Activated naive CD8-positive, alpha-beta T cell treated with anti-CD3 and anti-CD28 coated beads, Interleukin-2, amount 10 ng/mL, durations not matched to agents 7 days and 5 days (primary cell): ENCODE measurements at places on chromosomes 11 and 22. TPM values are rescaled to one million over a fixed set of nuclear protein-coding genes. Genes with fewer than 3 reads are reported as not detected.
A peak's percentile ranks its signal among the peaks of the same experiment; 100 is the strongest.

DNA sequence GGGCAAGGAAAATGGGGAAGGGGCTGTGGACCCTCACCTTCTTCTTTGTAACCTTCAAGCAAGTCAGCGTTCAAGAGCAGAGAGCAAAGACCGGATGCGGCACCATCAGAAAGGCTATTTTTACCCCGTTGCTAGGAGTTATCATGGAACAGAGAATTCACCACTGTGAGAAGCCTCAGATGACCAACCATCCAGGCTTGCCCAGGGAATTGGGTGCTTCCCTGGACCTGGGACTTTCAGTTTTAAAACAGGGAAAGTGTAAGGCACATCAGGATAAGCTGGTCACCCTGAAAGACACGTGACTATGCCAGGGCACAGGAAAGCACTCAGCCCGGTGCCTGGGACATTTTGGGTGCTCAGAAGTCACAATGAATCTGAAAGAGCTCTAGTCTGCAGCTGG is 10.4 kb downstream of the GALNT18 start:
- DNase-seq, result no peak

GRCh38 chr11:1167256-1167655 is 9.5 kb downstream of the MUC5AC start:
- no peak for DNase-seq

GRCh38 chr11:12162652-12163051 is 52.3 kb downstream of the MICAL2 start:
- no peak for DNase-seq

GRCh38 chr11:101034076-101034475 is 95.5 kb downstream of the PGR start:
- DNase-seq, result no peak

DNA sequence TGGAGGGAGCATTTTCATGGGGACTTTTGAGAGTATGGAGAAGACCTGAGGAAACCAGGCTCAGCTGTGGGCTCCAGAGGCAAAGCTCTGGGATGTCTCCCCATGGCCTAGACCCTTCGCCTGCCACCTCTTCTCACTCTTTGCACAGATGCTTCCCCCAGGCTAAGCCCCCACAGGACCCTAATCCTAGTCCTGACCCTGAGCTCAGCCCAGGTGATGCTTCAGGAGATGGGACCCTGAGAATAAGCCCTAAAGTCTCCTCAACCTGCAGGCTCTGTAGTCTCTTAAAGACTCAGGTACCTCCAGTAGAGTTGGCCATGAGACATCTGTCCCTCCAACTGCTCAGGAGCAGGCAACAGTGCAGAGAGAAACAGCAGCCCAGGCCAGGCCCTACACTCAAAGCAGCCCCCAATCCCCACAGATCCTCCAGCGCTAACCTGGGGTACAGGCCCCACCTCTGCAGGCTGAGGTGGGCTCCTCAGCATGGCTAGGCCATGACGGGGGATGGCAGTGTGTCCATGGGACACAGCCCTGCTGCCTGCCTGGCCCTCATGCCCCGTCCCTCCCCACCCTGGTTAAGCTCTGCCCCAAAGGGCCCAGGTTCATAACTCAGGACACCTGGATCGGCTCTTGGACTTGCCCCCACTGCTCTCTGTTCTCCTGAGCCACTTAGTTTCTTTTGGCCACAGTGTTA is 39.4 kb downstream of the GGTLC2 start:
- DNase-seq, result peak; percentile 16

Gene MMP11
- 2.4 TPM for total RNA-seq

GRCh38 chr22:31752096-31752847 is 1.5 kb upstream of the DEPDC5 start:
- DNase-seq, result no peak
